ENCODE measurements at places on chromosomes 13 and 19.

- peak; percentile 25 for DNase-seq
Measured at GRCh38 chr13:113864273-113864890, 506 bp upstream of the GAS6 start.

GRCh38 chr19:7427944-7428343 lies 60.9 kb downstream of the PEX11G start:
- peak; percentile 92 for DNase-seq

DNA sequence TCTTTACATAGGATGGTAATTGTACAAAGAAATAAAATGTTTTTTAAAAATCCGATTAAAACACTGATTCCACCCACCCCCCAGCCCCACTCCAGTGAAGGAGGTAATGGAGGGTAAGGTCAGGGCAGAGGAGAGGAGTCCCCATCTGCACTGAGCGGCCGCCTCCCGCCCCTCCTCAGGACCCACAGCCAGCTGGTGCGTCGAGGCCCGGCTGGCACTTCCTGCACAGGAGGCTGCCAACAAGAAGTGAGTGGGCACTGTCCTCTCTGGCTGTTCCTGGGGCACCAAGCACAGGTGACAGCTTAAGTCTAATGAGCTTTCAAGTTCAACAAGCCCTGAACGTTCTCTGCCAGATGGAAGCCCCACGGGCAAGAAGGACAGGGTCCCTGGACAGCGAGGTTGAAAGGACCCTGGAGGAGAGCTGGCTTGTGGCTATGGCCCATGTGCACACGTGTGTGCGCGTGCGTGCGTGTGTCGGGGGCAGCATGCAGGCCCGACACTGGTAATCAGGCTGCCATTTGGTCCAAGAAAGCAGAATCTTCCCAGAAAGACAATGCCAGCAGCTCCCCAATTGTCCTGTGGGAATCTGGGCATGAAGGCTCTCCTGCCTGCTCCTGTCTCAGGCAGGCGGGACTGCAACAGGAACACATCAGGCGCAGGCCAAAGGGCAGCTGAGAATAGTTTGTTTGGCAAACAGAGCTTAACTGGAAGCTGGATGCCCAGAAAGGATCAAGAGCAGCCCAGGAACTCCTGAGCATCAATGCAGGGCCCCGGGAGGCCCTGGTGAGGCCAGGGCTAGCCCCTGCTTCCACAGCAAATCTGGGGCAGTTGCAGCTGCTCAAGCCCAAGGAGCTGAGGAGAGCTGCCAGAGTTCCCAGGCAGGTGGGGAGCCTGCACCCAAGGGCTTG lies 15.1 kb upstream of the EPHX3 start:
- no peak for DNase-seq

GRCh38 chr13:35808846-35809245 lies 322.3 kb downstream of the DCLK1 start:
- no peak for DNase-seq
